ENCODE measurements at places on chromosomes 1 and 21. TPM values are rescaled to one million over a fixed set of nuclear protein-coding genes. Genes with fewer than 3 reads are reported as not detected.

DNA sequence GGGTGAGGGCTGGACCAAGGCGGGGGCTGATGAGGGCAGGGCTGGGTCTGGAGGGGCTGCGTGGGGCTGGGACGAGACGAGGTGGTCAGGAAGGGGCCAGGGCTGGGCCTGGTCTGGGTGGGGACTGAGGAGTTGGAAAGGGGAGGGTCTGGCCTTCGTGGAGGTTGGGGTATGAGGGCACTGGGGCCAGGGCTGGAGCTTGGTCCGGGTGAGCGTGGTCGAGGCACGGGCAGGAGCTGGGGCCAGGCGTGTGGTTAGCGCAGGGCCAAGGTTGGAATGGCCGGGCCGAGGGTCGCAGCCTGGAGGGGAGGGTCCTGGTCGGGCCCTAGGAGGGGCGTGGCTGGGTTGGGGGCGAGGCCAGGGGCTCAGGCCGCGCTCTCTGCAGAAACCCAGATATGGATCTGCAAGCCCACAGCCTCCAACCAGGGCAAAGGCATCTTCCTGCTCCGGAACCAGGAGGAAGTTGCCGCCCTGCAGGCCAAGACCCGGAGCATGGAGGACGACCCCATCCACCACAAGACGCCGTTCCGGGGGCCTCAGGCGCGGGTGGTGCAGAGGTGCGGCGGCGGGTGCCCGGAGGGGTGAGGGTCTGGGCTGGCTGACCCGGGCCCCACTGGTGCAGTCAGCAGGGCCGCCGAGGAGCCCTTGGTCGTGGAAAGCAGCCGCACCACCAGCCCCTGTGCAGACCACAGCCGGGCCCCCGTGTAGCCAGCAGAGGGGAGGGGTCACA is 9.0 kb downstream of the TTLL10 start:
- no peak for DNase-seq

GRCh38 chr1:231701306-231701705 is 74.7 kb downstream of the DISC1 start:
- DNase-seq, result no peak

GRCh38 chr1:97270508-97271307 is 549.1 kb downstream of the PTBP2 start:
- no peak for DNase-seq

Gene TDRKH
- 4.1 TPM for total RNA-seq

- DNase-seq, result peak; percentile 56
Observed at GRCh38 chr1:43367026-43367903, 546 bp downstream of the ELOVL1 start.

- no peak for DNase-seq
Observed at GRCh38 chr1:180521474-180522212, 19.3 kb upstream of the ACBD6 start.

- DNase-seq, result peak; percentile 80
Observed at GRCh38 chr1:39901714-39902459, at the start of gene MYCL. TSS of gene MYCL (minus strand) at chr1:39901917. CDS start at chr1:39901434, 483 bp downstream.

DNA sequence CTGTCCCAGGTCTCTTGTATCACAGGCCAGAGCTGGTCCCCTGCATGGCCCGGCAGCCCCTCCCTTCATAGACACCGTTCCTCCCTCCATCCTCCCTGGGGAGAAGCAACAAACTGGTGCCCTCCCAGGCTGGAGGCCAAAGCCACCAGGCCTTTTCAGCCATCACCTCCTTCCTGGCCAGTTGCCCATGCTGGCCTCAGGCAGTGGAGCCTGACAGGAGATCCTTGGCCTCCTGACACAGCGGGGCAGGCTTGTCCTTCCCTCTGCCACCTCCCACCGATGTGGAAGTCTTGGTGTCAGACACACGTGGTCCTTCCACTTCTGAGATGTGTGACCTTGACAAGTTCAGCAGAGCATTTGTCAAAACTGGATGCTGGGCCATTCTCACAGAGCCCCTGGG is 206.0 kb downstream of the HIVEP3 start:
- DNase-seq, result no peak

Gene FCGR1A
- total RNA-seq, result 1.6 TPM

Gene KIF14
- 0.07 TPM for total RNA-seq

Gene PTPN14
- 58.0 TPM for total RNA-seq

Gene CHI3L1
- total RNA-seq, result 70.3 TPM

Gene YIPF1
- 20.4 TPM for total RNA-seq

All from psoas muscle (tissue), 8 donors.